ENCODE measurements at places on chromosomes 1 and 21.

GRCh38 chr1:110872366-110872744, 593 bp upstream of the CD53 start:
- DNase-seq, result no peak

DNA sequence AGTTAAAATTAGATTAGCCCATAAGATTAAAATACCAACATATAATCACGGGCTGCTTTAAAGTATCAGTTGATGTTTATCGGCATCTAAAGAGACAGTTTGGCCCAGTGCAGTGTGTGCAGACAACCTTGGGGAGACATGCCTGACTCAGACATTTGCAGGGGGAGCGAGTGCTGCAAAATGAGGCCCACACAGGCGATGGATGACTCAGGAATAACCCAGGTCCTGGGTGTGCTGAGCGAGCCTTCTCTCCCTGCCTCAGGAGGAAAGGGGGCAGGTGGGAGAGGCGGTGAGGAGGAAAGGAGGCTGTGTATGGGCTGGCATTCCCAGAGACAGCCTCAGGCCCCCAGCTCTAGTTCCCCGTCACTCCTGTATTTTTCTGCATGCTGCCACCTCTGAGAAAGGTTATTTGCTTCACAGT, 9.0 kb downstream of the SLC9A1 start:
- peak; percentile 94 for DNase-seq

DNA sequence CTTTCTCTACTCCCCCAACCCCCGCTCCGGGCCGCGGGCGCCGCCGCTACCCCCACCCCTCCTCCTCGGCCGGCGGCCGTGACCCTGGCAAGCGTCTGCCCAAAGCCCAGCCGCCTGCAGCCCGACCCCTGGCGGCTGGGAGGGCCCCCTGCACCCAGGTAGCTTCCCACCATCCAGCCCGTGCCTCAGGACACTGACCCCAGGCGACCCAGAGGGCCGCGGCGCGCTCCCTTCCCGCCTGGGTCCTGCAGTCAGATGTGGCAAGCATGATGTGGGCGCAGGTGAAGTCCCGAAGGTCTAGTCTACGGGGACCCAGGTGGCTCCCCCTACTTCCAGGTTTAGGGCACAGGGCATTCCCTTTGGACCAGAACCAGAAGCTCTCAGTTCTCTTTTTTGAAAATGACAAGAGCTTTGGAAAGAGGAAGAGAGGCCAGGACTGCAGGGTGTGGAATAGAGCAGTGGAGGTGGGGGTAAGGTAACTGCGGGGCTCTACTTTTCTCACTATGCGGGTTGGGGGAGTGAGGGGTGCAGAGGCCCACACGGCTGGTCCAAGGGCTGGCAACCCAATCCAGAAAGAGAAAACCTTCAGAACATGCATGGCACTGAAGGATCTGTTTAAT, at the start of gene DENND4B:
DENND4B (minus strand) TSS at position 97 of the 620 bp plus-strand sequence. CDS start 2,344 bp downstream, outside the sequence.
- peak; percentile 65 for DNase-seq

- DNase-seq, result no peak
Observed at GRCh38 chr21:43575473-43575844, 83.8 kb downstream of the HSF2BP start.

GRCh38 chr1:113701429-113701828, 57.9 kb downstream of the PHTF1 start:
- no peak for DNase-seq

DNA sequence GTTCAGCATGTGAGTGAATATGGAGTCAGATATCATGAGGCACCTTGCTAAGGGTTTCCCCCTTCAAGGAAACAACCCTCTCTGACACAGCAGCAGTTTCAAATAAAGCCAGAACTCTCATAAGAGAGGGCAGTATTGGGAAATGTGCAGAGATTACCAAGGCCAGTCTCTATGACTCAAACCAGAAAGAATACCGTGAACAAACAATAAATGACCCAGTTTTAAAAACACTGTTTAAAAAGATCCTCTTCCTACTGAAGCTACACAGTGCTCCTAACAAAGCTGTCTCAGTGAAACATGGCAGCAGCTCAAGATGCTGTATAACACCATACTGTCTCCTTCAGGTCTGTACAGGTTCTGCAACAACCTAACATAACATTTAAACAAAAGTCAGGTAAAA, 102.6 kb downstream of the KIAA0319L start:
- peak; percentile 94 for DNase-seq

DNA sequence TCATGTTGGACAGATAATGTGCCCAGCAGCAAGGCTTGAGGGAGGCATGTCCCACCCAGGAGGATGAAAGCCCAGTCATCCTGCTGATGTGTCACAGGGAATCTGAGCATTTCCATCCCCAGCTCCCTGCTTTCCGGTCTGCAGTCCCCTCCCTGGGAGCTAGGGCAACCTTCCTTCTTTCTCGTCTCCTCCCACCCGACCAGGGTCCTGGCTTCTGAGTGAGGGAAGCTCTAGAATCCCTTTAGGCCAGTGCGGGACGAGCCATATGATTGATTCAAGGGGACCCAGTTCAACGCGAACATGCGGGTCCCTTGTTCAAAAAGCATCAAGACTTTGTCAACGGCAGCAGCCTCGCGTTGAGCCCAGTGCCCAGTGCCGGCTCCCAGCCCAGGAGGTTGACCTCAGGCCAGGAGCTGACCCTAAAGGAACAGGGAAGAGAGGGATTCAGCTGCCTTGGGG, 96.7 kb upstream of the TMPRSS2 start:
- DNase-seq, result peak; percentile 7

DNA sequence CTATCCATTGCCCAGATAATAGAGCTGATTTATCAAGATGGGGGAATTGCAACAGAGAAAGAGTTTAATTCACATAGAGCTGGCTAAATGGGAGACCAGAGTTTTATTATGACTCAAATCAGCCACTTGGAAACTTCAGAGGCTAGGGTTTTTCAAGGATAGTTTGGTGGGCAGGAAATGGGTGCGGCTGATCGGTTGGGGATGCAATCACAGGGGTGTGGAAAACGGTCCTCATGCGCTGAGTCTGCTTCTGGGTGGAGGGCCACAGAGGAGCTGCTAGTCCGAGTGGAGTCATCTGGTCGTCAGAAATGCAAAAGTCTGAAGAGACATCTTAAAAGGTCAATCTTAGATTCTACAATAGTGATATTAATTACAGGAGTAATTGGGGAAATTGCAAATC, 32.0 kb upstream of the FAM89A start:
- DNase-seq, result no peak

GRCh38 chr1:55143684-55144083, 71.5 kb downstream of the USP24 start:
- no peak for DNase-seq

- peak; percentile 45 for DNase-seq
Observed at GRCh38 chr1:206809504-206810084, 37.3 kb upstream of the IL10 start.

- DNase-seq, result no peak
Observed at GRCh38 chr1:12769976-12770505, 3.5 kb upstream of the PRAMEF12 start.

GRCh38 chr1:242842094-242842493, 317.6 kb upstream of the PLD5 start:
- DNase-seq, result no peak

DNA sequence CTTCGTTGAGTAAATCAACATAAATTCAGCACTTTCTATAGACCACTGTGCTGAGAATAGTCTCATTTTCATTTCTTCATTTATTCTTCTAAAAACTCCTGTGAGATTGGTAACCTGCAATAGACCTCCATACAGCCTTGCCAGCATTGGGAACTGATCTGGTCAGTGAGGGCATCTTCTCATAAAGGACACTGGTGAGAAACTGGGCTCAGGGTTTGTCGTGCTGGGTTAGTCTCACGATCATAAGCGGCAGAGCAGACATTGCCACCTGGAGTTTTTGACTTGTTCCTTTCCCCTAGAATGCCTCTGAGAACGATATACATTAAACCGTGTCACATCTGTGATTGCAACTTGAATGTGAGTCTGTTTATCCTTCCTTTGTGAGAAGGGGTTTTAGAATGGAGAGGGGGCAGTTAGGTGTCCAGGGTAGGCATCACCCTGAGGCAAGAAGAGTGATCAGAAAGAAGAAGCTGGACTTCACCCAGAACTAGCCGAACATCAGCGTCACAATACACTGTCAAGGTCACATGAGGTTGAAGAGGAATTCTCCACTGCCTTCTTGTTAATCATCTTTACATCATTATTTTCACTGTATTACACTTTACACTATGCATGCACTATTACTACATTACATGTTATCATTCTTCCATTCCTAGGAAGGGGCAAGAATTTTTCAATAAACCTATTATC, 1.4 kb upstream of the TTLL7 start:
- no peak for DNase-seq

DNA sequence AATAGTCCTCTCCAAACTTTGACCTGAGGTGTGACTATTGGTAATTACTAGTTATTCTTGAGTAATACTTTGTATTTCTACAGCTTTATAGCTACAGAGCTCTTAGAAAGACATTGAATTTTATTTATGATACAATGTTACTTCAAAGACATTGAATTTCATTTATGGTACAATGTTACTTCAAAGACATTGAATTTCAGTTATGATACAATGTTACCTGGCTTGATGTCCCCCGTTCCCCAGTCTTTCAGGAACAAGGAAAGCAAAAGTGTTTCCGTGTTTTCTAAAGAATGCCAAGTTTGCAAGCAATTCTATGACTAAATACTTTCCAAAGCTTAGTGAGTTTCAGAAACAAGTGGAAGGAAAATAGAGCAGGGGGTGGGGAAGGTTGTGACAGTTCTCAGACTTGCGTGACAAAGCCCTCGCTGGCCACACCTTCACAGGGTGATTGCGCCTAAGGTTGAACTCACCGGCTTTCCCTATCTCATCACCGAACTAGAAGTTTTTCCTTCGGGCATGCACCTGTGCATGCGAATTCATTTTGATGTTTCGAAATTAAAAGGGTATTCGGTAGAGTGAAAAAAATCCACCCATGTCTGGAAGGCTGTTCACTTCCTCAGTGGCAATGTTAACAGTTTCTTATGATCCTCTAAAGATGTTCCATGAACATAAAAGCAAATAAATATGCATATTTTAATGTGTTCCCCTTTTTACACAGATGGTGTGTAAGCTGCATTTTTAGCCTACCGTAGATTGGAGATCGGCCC, 909 bp upstream of the PAXBP1 start:
- DNase-seq, result peak; percentile 20

GRCh38 chr1:18360251-18360650, 120.5 kb upstream of the KLHDC7A start:
- no peak for DNase-seq

GRCh38 chr1:6378096-6378746, 15.3 kb downstream of the ACOT7 start:
- DNase-seq, result no peak

DNA sequence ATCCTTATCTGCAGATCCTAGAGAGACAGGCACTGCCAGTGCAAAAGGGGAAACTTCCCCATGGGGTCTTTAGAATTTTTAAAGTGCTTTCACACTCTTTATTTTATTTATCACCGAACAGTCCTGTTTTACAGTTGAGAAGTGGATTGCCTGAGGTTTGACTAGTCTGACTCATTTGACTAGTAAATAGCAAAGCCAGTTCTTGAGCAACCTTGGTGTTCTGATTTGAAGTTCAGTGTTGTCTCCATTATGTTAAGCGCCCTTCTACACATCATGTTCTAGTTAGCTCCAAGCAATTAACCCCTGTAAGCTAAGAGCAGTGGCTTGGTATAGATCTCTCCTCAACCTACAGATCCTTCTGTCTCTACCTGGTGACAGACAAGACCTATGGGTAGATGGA, 262.9 kb downstream of the CACNA1E start:
- DNase-seq, result no peak

- no peak for DNase-seq
Observed at GRCh38 chr1:107604825-107605224, 360.2 kb downstream of the VAV3 start.

DNA sequence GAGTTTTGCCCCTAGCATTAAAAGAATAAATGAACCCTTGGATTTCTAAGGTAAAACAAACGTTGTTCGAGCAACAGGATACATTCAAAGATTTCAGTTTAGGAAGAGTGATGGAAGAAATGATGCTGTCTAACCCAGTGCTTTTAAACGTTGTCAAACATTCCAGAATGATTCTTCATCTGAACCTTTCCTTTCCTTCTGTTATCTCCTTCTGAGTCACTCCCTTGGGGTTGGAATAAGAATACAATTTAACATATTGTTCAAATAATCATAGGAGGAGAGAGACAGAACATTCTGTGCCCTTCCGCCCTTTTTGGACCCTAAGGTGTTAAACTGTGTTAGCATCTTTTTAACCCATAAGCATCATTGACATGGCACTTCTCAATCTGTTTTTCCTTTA, 61.1 kb upstream of the RCOR3 start:
- DNase-seq, result peak; percentile 51

GRCh38 chr1:200150721-200151120, 123.2 kb downstream of the NR5A2 start:
- peak; percentile 79 for DNase-seq

GRCh38 chr1:37159102-37159501, 124.8 kb upstream of the GRIK3 start:
- no peak for DNase-seq

- DNase-seq, result no peak
Observed at GRCh38 chr1:210332233-210332632, 3.5 kb downstream of the HHAT start.

DNA sequence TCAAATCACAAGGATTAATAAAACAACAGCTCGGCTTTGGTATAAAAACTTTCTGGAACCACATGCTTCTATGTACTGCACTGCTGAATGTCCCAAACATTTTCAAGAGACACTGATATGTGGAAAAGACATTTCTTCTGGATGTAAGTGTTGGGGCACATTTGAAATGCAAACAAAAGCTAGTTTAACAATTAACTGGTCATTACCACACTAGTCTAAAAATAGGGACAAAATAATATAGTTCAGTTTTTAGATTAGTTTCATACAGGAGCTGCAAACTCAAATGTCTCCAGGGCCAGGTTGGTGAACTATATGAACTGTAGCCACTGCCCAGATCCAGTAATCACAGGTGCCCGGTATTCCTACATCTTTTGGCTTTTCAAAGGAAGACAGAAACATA, 3.2 kb downstream of the IL23R start:
- no peak for DNase-seq

DNA sequence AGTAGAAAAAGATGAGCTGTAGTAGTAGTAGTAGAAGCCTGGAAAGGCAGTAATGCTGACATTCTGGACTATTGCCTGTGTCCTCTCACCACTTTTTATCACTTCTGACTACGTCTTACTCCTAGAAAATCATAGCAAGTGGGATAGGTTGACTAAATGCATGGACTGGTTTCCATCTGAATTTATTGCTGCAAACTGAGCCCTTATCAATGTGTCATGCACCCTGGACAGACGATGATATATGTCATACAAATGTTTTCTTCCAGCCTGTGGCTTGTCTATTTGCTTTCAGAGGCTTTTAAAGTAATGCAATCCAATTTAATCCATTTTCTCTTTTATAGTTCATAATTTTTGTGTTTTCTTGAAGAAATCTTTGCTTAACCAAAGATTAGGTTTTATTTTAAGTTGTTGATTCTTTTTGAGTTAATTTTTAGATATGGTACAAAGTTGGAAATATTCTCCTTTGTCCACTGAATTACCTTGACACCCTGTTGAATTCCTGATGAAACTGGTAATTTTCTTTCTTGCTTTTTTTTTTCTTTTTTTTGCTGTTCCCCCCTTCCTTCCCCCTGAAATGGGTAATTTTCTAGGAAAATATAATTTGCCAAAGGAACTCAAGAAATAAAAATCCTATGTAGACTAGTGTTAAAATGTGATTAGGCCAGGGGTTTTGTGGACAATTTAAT, 47.1 kb downstream of the PHACTR4 start:
- no peak for DNase-seq

Measured in IMR-90 (cell line).